ENCODE measurements at places on chromosomes 3 and 15.

DNA sequence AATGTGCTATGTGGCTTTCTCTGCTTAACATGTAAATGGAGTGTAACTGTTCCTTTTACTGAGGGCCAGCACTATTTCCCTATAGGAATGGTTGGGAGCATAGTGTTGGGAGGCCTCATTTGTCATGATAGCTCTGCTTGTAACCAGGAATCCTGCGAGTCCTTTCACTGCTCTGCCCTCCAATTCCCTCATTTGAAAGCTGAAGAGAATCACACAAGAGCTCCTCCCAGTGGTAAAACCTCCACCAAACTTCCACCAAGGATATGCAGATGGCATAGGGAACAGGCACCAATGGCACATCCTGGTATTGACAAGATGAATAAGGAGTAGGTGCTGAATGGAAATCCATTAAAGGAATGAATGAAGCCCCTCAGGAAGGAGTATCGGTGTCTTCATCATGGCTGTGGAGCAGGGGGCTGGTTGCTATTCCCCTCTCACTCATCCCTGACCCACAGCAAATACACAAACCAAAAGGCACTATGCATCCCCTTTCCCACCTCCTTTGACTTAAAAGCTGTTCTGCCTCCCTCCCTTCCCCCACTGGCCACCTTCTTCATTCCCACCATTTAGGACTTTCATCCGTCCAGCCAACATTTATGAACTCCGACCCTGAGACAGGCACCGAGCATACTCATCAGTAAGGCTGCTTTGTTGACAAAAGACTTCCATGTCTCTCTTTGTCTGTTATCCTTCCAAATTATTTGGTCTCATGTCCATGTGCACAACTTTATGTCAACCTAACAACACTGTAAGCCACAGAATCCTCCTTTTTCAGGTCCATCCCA lies 560.8 kb downstream of the FOXP1 start:
- DNase-seq: no peak

- no peak for DNase-seq
These were observed 6.2 kb downstream of the UBE2E1 start for GRCh38 chr3:23811919-23812318.

DNA sequence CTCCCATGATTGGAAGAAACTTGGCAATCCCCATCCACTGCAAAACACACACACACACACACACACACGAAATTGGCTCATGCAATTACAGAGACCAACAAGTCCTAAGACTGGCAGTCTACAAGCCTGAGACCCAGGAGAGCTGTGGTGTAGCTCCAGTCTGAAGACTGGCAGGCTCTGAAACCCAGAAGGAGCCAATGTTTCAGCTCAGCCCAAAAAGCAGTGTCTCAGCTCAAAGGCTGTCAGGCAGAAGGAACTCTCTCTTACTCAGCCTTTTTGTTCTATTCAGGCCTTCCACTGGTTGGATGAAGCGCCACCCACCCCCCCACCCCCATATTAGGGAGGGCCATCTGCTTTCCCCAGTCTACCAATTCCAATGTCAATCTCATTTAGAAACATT lies 32.1 kb downstream of the MESD start:
- no peak for DNase-seq

GRCh38 chr3:160637086-160637485 lies 39.9 kb upstream of the ARL14 start:
- DNase-seq: no peak

DNA sequence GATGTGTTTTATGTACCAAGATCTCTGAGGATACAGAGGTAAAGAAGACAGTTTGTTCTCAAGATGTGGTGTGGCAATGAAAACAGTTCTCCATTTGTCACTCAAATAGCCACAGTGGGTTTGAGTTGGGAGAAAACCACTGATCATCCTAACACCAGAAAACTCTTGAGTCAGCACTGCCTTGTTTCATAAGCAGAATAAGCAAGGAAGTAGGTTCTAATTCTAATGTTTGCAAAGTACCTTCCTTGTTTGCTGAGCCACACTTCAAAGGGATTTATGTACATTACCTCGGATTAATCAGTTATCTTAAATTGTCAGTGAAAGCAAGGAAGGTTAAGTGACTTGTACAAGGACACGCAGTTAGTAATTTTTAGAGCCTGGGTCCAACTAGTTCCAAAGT lies 107.8 kb upstream of the BOC start:
- no peak for DNase-seq

Measured in CD4-positive, alpha-beta T cell treated with Interleukin-12 subunit alpha and Interleukin-12 subunit beta, for 1 hour (primary cell).